ENCODE measurements at places on chromosomes 1 and 21.

DNA sequence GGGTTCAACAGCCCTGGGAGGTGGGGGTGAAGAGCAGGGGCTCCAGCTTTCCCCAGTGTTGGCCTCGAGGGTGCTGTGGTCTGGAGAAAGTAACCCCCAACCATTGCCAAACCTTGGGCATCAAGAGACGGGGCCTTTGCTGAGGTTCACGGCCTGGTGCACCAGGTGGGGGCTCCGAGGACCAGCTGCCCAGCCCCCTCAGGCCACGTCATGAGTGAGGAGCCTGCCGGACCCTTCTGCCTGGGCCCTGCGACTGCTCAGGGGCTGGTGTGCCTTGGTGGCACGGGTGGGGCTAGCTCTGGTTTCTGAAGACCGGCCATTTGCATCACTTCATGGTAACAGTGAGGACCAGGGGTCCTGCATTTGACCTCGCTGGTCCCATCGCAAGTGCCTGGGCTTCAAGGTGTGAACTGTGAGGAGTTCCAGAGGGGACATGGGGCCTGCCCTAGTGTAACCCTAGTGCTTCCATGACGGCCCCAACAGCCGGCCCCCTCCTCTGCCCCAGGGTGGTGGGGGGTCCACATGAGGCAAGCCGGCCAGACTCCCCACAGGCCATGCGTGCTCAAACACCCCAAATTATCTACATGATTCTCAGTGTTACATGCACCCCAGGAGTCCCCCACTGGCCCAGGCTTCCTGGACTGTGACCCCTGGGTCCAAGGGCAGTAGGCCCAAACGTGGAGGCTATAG lies 13.5 kb downstream of the MORN1 start:
- DNase-seq = no peak

- DNase-seq = peak; percentile 81
These were observed 4.2 kb upstream of the COL6A1 start for GRCh38 chr21:45977396-45977795.

DNA sequence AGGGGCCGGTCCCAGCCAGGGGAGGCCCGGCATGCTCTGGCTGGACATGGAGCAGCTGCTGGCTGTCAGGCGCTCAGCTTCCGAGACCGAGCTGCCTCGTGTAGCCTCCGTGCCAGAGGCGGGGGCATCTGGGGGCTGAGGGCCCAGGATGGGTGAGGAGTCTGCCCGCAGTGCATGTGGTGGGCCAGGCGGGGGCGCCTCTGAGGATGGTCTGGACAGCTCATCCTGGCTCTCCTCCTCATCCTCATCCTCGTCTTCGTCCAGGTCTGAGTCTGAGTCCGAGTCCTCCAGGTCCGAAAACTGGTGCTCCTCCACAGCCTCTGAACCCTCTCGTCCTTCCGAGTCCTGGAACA lies 28.9 kb upstream of the EDN2 start:
- no peak for DNase-seq

GRCh38 chr1:223248001-223248769 lies 105.1 kb upstream of the TLR5 start:
- DNase-seq = peak; percentile 4

DNA sequence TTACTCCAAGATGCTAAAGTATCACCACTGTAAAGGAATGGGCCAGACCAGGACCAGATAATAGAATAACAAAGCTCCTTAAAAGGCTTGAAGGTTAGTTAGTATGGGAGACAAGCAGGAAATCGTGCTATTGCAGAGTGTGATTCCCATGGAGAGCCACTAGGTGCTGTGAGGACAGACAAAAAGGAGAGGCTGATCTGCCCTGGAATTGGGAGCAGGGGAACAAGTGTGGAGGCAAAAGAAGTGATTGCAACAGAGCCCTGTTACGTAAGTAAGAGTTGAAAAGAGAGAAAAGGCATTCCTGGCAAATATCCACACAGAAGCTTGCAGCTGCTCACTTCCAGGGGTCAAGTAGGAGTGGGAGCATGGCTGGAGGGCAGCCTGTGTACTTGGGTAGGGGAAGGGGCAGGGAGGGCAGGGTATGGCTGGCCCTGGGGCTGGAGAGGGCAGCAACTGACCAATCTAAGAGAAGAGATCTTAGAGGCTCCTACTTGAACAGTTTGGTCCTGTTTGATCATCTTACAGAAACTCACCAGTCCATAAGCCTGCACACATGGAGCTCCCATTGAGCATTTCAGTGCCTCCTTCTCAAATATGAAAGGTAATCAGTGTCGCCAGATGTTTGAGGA lies 207.7 kb upstream of the GJB5 start:
- no peak for DNase-seq

GRCh38 chr1:247453245-247453644 lies 4.7 kb downstream of the OR2B11 start:
- DNase-seq = no peak
